ENCODE measurements at places on chromosomes 4 and X. TPM values are rescaled to one million over a fixed set of nuclear protein-coding genes. Genes with fewer than 3 reads are reported as not detected.

DNA sequence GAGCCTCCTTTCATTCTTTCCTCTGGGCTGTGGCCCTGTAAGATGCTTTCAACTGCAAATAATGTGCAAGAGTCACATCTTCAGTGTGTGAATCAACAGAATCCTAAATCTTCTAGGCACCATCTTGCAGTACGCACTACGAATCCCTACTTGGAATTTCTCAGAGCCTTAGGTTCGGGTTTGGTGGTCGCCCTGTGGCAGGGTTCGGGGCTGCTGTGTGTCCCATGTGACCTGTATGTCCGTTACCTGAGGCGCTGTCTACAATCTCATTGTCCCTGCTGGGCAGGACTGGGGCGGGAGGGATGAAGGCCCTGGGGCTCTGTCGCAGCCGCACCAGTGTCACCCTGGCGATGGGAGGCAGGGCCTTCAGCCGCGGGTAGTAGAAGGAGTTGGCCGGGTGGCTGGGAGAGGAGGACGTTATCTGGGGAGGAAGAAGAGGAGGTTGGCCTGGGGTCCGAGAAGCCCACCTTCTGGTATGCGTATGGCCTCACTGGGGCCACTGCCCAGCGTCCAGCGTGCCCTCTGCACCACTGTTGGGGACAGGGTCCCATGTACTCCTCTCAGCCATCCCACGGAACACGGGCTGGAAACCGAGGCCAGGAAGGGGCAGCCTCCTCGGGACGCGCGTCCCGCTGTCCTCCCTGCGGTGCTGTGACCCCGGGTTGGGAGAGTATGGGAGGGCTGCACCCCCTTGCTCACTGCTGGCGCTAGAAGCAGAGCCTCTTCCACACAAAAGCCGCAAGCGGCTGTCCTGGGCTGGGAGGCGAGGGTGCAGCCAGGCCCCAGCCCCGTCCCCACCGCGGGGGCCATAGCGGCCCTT, 2.0 kb downstream of the SPON2 start:
- no peak for DNase-seq

Gene PAGE5
- polyA plus RNA-seq: not detected

Gene AFF2
- 5.4 TPM for polyA plus RNA-seq

GRCh38 chr4:7424553-7425111, 10.1 kb downstream of the PSAPL1 start:
- no peak for DNase-seq

Gene ARHGAP36
- 0.09 TPM for polyA plus RNA-seq

DNA sequence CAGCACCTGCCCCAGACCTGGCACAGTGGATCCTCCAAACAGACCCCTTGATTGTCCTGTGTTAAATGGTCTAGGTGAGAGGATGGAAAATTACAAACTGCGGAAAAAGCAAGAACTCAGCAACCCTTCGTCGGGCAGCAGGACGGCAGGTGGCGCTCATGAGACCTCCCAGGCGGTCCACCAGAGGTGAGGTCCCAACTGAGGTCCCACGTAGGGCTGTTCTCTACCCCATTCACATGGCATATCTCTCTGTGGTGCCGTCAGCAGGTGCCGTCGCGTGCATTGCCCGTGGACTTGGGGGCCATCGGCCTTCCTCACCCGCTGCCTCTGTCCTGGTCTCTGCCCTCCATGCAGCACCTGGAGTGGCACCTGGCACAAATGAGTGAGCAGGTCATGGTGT, 88.2 kb downstream of the CRMP1 start:
- DNase-seq: no peak

GRCh38 chr4:6349896-6350603, 80.4 kb downstream of the WFS1 start:
- no peak for DNase-seq

GRCh38 chr4:31085689-31086088, 365.5 kb downstream of the PCDH7 start:
- no peak for DNase-seq

Gene ADH1A
- 0.28 TPM for polyA plus RNA-seq

DNA sequence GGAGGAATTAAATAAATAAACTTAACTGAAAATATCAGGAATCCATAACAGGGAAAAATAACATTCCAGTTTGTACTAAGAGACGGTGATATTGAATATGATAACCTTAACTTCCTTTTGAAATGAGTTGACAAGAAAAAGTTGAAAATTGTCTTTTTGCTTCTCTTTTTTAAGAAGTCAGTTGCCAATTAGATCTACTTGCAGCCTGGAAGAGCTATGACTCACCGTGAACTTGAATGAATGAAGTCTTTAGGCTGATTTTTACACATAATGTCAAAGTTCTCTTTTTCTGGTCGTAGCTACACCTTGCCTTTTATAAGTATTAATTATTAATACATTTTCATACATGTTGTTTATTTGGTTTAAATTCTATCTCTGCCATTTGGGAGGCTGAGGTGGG, 94.4 kb upstream of the HPGD start:
- no peak for DNase-seq

Gene NUDT10
- polyA plus RNA-seq: 11.2 TPM

GRCh38 chr4:7182616-7183015, 9.7 kb upstream of the SORCS2 start:
- DNase-seq: no peak

DNA sequence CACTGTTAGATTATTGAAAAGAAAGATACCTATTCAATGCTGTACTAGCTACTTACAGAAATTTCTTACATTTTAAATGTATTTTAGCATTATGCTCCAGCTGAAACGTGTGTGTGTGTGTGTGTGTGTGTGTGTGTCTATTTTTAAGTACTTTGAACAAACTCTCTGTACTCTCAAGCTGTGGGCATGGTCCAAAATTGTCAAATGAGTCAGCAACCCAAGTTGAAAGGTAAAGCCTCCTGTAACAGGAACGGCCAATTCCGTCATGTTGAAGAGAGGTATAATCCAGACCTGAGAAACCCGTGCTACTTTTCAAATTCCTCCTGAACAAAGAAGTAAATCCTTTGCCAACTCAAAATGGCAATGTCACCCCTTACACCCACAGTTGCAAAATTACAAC, 20.5 kb downstream of the MAOB start:
- DNase-seq: no peak

- DNase-seq: no peak
Measured at GRCh38 chr4:102563000-102563399, 61.8 kb downstream of the NFKB1 start.

Gene PRSS48
- not detected for polyA plus RNA-seq

Gene ACSL1
- polyA plus RNA-seq: 51.7 TPM

Gene ETFDH
- 30.7 TPM for polyA plus RNA-seq

- DNase-seq: no peak
Measured at GRCh38 chrX:106875151-106875550, 28.0 kb downstream of the RIPPLY1 start.

DNA sequence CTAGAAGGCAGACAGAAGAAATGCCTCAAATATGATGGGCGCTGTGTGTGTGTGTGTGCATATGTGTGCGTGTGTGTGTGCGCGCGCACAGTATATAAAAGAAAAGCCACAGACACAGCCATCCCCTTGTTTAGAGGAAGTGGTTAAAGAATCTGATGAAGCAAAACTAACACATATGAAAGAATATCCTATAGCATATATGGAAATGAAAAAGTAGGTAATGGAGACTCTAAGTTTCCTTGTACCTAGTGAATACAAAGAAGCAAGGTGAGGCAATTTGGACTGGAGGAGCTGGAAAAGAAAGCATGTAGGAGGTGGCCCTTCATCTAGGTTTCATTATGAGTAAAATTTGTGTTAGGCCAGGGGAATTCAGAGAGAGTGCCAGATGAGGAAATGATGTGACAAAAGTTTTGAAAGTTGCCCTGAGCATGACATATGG, 58.6 kb upstream of the MCF2 start:
- DNase-seq: no peak

Measured in right renal pelvis (tissue), 4 donors.